ENCODE measurements at places on chromosomes 5 and 9.
A peak's percentile ranks its signal among the peaks of the same experiment; 100 is the strongest.

DNA sequence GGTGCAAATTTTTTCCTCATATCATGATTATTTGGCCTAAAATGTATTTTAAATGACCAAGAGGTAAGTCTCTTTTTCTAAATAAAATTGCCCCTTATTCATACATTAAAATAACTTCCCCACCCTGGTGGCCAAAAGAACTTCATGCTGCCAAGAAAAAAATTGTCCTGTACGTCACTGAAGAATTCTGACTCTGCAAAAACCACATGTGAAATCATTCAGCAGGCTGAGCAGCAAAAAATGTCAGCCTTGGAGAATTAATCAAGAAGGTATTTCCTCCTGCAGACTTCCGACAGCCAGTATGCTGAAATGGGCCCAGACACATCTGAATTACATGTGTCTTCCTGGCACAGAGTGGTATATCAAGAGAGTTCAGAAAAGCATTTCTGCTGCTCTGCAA, 94.6 kb upstream of the HMHB1 start:
- no peak for DNase-seq

DNA sequence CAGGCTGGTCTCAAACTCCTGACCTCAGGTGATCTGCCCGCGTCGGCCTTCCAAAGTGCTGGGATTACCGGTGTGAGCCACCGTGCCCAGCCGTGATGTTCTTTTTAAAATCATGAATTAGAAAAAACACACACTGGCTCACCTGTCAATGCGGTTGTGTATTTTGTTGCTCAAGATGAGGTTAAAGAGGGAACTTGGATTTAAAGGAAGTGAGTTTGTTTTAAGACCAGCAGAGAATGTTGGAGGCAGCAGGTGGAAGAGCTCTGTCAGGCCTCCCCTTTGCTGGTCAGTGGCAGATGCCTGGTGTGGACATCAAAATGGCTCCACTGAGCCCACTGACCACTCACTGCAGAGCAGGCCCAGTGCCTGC, 38.9 kb downstream of the WNK2 start:
- no peak for DNase-seq

DNA sequence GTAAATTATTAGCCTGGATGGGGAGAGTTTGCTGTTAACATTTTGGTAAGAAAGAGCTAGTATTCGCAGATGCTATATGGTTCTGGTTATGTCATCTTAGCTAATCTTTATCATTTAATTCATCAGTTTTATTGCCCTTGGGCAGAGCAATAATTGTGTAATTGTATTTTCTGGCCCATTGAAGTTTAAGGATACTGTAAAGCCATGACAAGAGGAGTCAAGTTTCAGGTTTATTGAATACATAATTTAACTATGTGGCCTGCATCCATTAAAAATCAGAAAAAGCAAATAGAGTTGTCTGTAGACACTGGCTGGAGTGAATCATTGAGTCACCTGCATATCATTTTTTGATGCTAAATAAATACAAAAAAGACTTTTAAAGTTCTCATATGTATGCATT, 255.8 kb downstream of the PRELID2 start:
- DNase-seq: no peak

GRCh38 chr9:112506571-112506970, 19.9 kb downstream of the KIAA1958 start:
- no peak for DNase-seq

GRCh38 chr5:147735621-147736125, 46.9 kb downstream of the JAKMIP2 start:
- DNase-seq: no peak

DNA sequence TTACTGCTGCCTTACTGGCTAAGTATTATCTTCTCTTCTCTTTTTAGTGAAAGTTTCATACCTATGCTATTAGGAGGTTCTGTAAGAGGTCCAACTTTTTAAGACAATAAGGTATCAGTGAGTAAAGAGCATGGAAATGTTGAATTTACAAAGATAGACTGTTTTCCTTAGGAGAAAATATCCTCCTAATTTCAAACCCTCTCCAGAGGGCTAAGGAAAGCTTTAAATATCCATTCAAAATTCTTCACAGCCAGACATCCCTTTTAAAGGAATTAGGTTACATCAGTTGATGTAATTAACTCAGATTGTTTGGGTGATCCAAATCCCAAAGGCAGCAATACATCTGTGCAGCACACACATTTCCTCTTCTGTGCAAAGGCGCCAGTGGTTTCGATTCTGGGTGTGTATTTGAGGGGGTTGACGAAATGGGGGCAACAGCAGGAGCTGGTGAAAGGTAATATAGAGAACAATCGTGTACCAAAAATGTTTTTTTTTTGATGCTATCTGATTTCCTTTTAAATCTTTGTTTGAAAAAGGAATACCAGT, 273.8 kb upstream of the RPS23 start:
- no peak for DNase-seq

DNA sequence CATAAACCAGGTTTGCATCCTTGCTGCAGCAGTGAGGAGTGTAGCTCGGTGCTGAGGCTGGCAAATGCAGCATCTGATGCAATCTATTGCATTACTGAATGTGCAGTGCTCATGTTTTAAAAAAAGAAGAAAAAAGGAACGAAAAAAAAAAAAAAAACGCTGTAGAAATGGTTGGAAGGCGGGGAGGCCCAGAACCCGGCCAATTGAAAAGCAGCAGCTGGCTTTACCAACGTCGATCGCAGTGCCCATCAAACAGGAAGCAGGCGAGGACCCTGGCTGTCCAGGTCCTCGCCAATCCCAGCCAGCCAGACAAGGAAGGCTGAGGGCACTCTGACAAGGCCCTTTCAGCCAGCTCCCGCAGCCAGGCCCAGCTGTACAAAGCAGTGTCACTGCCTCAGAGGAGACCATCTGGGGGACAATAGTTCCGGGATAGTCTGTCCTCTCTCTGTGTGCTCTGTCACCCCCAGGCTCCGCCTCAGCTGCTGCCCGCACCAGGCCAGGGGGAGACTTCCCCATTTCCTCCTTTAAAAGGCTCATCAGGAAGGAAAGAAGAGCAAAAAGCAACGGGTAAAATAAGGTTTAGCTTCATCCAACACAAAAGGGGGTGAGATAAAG, 21.8 kb upstream of the CPEB4 start:
- DNase-seq: peak; percentile 95
